Neural progenitor cell (in vitro differentiated cells): ENCODE measurements at places on chromosomes 1 and 21. TPM values are rescaled to one million over a fixed set of nuclear protein-coding genes. Genes with fewer than 3 reads are reported as not detected.

PADI3 gene
- total RNA-seq, result 1.0 and 2.0 TPM in 2 replicates

VANGL2 gene
- 23.0 and 46.6 TPM in 2 replicates for total RNA-seq

C1orf105 gene
- total RNA-seq, result 0.34 TPM in 1 of 2 replicates, not detected in the other

DNA sequence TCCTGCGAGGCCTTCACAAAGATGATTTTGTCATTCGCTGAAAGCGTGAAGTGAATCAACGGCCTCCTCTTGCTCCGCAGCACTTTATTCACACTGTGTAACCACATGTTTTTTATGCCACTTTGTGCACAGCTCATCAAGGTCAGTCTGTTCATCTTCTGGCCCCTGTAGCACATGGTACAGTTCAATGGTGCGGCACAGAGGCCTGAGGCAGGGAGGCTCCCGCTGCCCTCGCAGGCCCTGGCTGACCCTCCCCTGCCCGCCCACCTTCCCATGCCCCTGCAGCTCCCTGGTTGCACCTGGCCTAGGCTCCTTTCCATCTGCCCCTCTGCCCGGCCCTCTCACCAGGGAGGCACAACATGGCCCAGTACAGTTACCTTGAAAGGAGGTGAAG lies 87.5 kb downstream of the CD247 start:
- no peaks in the 10 kb centered on the region for H3K27me3 ChIP-seq
- H3K36me3 ChIP-seq, result no peaks in the 10 kb centered on the region
- peaks cover 35% of the 10 kb centered on the region for H3K4me1 ChIP-seq
- DNase-seq, result no peak

GRCh38 chr1:65938506-65938905 lies 145.8 kb downstream of the PDE4B start:
- H3K36me3 ChIP-seq, result no peaks in the 10 kb centered on the region
- H3K4me1 ChIP-seq, result no peaks in the 10 kb centered on the region
- H3K4me3 ChIP-seq, result no peak overlapping the region
- H3K27ac ChIP-seq, result no peak overlapping the region

- no peak overlapping the region for H3K4me3 ChIP-seq
- H3K27me3 ChIP-seq, result no peaks in the 10 kb centered on the region
- no peaks in the 10 kb centered on the region for H3K36me3 ChIP-seq
- no peak overlapping the region for H3K27ac ChIP-seq
These were observed 24.3 kb downstream of the DDAH1 start for GRCh38 chr1:85440612-85441011.

GRCh38 chr21:27268290-27268689 lies 301.4 kb upstream of the ADAMTS5 start:
- no peak overlapping the region for H3K27ac ChIP-seq
- no peaks in the 10 kb centered on the region for H3K27me3 ChIP-seq
- H3K36me3 ChIP-seq, result no peaks in the 10 kb centered on the region
- no peak for DNase-seq
